Calu3 (cell line): ENCODE measurements at places on chromosomes 4 and X. TPM values are rescaled to one million over a fixed set of nuclear protein-coding genes. Genes with fewer than 3 reads are reported as not detected.

GRCh38 chrX:16476692-16477091 lies 173.3 kb upstream of the S100G start:
- no peak overlapping the region for H3K4me3 ChIP-seq
- H3K36me3 ChIP-seq = no peaks in the 10 kb centered on the region
- DNase-seq = no peak
- H3K27me3 ChIP-seq = no peaks in the 10 kb centered on the region
- no peak overlapping the region for H3K27ac ChIP-seq

DNA sequence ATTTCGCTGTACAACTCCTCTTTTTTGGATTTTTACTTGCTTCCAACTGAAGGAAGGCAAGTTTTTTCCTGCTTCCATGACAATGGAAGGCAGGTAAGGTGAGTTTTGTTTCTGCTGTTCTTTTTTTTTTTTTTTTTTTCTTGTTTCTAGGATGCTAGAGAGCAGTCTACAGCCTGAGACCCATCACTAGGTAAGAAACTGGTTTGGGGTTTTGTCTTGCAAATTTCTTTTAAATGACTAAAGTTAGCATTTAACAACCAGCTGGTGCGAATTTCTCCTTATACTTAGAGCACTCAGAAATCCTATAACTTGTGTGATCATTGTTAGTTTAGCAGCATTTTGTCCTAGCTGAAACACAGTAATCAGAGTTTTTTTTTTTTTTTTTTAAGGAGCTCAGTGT lies 378.4 kb upstream of the CNKSR2 start:
- no peak for DNase-seq
- no peaks in the 10 kb centered on the region for H3K27me3 ChIP-seq
- H3K4me1 ChIP-seq = no peaks in the 10 kb centered on the region
- H3K36me3 ChIP-seq = no peaks in the 10 kb centered on the region
- no peak overlapping the region for H3K4me3 ChIP-seq
- H3K27ac ChIP-seq = no peak overlapping the region

DNA sequence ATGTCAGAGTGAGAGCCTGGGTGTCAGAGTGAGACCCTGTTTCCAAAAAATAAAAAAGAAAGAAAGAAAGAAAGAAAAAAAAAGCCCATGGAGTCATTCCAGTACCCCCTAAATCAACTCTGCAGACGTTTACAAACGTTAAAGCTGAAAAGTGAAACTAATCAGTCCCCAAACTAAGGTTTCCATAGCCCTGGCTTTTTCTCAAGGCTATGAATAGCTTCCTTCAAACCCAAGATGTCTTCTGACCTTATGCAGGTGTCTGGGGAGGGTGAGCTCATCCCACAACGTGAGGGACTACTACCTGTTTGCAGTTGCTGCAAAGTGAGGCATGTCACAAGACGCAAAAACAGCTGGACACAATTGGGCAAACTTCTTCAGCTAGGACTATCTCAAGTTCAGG lies 144.0 kb downstream of the SH3KBP1 start:
- no peaks in the 10 kb centered on the region for H3K27me3 ChIP-seq
- H3K27ac ChIP-seq = no peak overlapping the region
- H3K4me3 ChIP-seq = no peak overlapping the region
- peaks cover 51% of the 10 kb centered on the region for H3K4me1 ChIP-seq
- DNase-seq = no peak
- H3K36me3 ChIP-seq = peaks cover 3% of the 10 kb centered on the region

- H3K4me3 ChIP-seq = no peak overlapping the region
- no peaks in the 10 kb centered on the region for H3K27me3 ChIP-seq
- no peak for DNase-seq
These were observed 290.8 kb downstream of the TENM3 start for GRCh38 chr4:182533964-182534363.

DNA sequence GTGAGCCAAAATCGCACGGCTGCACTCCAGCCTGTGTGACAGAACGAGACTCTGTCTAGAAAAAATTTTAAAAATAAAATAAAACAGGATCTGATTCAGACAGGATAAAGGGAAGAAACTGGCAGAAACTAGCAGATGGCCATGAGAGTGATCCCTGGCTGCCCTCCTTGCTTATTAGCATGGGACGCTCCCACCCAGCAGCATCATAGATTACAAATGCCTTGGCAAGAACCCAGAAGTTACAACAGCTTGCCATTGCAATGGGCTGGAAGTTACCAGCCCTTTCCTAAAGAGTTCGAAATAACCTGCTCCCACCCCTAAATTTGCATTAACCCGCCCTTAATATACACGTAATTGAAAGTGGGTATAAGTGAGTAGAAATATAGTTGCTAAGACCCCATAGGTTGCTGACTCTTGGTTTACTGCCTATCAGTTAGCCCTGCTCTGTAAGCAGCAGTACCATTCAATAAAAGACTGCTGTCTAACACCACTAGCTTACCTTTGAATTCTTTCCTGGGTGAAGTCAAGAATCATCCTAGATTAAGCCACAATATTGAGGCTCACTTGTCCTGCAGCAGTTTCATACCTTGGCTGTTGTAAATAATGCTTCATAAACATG lies 9.1 kb upstream of the XAGE2 start:
- H3K27ac ChIP-seq = no peak overlapping the region
- H3K4me3 ChIP-seq = no peak overlapping the region
- H3K27me3 ChIP-seq = no peaks in the 10 kb centered on the region
- H3K4me1 ChIP-seq = no peaks in the 10 kb centered on the region
- DNase-seq = no peak

The CNKSR2 gene
- total RNA-seq = not detected in 2 replicates

The IGSF1 gene
- total RNA-seq = not detected in 2 replicates
